Activated CD4-positive, alpha-beta T cell treated with anti-CD3 and anti-CD28 coated beads, Interleukin-2, amount 50 U/mL, for 48 hours (primary cell): ENCODE measurements at places on chromosomes 1 and 21.

DNA sequence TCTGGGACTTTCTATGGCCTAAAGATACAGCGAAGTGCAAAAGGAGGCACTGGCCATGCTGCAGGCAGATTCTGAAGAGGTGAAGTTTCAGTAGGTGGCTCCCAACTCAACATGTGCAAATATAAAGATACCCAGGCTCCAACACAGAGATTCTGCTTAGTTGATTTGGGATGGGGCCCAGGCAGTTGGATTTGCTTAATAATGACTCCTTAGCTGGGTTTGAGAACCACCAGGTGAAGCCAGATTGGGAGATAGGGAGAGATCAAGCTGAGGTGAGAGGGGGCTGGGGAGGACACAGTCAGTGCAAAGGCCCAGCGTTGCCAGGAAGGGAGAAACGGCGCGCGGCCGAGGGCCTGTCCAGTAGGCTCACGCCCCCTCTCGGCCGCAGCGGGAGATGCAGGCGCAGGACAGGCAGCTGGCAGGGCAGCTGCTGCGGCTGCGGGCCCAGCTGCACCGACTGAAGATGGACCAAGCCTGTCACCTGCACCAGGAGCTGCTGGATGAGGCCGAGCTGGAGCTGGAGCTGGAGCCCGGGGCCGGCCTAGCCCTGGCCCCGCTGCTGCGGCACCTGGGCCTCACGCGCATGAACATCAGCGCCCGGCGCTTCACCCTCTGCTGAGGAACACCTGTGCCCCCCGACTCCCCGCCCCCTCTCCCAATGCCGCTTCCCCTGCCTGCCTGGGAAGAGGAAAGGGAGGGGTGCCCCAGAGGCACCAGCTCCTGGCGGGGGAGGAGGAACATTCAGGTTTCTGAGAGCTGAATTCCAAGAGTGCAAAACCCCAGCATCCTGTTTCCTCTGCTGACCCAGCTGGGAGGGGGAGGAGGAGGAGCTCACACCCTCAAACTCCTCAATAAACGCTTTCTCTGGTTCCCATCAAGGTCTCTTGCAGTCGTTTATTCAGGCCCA, 1.2 kb downstream of the FAM167B start:
- peak; percentile 90 for DNase-seq

GRCh38 chr1:169107603-169108208, 1.2 kb downstream of the ATP1B1 start:
- peak; percentile 23 for DNase-seq

GRCh38 chr1:210311726-210312493, 16.8 kb upstream of the HHAT start:
- no peak for DNase-seq

DNA sequence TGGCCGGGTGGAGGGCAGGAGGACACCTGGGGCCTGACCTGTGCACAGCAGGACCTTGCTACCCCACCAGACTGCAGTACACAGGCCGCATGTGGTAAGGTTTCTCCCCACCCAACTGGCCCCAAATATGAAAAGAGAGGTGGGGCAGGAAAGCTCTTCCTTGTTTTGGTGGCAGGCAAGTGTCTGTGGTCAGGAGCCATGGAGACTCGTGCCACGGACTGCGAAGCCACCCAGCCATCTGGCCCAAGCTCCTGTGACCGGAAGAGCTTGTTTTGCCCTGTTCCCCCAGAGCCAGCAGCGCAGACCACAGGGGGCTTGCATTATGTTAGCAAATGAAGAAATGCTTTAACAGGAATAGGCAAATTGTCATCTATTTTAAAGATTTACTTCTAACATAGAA, 54.9 kb downstream of the OLIG1 start:
- DNase-seq: no peak

DNA sequence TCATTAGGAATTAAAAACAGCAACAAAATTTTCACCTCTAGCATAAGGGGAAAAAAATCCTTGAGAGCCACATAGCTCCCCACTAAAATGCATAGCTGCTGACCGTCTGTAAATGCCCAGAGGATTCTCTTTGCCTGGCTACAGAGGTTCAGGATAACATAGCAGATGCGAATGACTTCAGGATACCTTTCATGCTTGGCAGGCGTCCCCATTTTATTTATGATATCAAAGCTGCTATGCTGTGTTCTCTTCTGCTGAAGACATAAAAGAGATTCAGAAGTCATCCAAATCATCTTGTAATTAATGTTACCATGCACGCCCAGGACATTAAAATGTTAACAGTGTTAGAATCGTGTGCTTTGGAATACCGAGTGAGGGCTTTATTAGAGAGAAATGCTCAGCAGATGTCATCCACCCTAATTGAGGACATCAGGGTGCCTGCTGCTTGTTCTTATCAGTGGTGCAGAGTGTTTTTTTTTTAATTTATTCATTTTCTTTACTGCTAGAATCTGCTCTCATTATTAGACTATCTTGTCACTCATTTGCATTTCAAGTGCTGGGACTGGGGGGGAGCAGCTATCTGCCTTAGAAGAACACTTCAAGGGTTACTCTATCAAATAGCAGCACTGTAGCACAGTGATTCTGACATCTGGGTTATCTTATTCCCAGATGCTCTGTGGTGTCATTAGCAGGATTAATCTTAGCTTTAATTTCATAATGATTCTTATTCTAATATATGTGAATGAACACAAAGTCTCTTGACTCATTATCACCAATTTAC, 139.5 kb downstream of the ZNF326 start:
- no peak for DNase-seq

GRCh38 chr1:220221269-220221668, 51.0 kb downstream of the RAB3GAP2 start:
- no peak for DNase-seq

DNA sequence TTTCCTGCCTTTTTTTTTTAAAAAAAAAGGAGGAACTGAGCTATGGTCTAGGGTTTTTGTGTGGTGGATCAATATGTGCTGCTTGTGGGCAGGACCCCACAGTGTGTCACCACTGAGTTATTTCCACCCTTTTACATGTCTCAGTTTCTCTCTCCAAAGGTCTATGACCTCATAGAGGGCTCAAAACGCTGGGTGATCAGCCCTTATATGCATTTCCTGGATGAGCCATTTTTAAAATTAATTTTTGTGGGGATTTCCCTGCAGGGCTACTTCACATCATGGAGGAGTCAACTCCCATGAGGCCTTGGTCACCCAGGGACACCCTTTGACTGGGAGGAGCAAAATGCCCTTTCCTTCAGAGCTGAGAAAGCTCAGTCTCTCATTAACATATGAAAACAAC, 20.7 kb upstream of the HAO2 start:
- peak; percentile 13 for DNase-seq

- no peak for DNase-seq
Measured at GRCh38 chr1:218242171-218242570, 42.9 kb upstream of the RRP15 start.

DNA sequence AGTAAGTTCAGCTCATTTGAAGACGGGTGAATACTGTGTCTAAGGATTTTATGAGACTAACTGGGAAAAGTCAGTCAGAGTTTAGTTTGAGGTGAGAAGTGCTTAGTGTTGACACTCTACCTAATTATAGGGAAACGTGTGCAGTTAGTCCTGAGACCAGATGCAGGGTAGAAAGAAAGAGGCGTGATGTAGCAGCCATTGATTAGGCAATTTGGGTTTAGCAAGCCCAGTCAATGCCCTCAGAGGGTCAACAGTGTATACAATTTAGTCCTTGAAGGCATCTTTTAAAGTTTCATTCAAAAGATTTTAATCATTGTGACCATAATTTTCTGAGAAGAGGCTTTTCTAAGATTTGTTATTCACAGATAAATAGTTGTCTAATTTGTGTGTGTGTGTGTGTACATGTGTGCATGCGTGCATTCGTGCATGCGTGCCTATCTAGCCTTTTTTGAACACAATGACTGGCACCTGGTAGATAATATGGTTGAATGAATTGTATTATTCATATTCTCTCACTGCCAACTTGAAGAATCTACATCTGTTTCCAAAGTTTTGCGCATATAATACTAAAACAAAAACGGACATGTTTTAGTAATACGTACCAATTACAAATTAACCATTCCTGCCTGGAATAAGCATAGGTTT, 332.9 kb downstream of the SRGAP2C start:
- DNase-seq: no peak

GRCh38 chr1:238252033-238252802, 361.5 kb upstream of the ZP4 start:
- peak; percentile 34 for DNase-seq

GRCh38 chr1:186996816-186997215, 168.1 kb downstream of the PLA2G4A start:
- no peak for DNase-seq

- DNase-seq: no peak
Measured at GRCh38 chr1:2981388-2981787, 39.9 kb upstream of the ACTRT2 start.

- DNase-seq: no peak
Measured at GRCh38 chr1:43973981-43974442, 748 bp upstream of the ATP6V0B start.

- no peak for DNase-seq
Measured at GRCh38 chr1:44684525-44684924, 10.0 kb downstream of the ARMH1 start.

DNA sequence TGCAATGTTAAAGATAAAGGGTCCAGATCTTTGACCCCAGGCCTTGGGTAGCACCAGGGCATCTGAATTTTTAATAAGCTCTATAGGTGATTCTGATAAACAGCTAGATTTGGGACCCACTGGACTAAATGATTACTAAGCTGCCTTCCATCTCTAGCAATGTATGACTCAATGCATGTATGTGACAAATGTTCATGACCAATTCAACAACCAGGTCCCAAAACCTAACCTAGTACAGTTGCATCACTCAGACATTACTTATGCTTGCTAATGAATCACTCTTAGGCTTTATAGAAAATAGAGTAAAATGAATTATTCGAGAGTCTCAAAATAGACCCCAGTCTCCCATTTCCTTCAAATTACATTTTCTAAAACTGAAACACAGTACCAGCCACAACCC, 35.5 kb downstream of the RCAN1 start:
- no peak for DNase-seq

- DNase-seq: no peak
Measured at GRCh38 chr1:89908672-89909436, 86.1 kb upstream of the ZNF326 start.

- peak; percentile 35 for DNase-seq
Measured at GRCh38 chr1:160781914-160782689, 13.9 kb upstream of the LY9 start.

GRCh38 chr1:187891993-187892682, 1063.4 kb downstream of the PLA2G4A start:
- no peak for DNase-seq

DNA sequence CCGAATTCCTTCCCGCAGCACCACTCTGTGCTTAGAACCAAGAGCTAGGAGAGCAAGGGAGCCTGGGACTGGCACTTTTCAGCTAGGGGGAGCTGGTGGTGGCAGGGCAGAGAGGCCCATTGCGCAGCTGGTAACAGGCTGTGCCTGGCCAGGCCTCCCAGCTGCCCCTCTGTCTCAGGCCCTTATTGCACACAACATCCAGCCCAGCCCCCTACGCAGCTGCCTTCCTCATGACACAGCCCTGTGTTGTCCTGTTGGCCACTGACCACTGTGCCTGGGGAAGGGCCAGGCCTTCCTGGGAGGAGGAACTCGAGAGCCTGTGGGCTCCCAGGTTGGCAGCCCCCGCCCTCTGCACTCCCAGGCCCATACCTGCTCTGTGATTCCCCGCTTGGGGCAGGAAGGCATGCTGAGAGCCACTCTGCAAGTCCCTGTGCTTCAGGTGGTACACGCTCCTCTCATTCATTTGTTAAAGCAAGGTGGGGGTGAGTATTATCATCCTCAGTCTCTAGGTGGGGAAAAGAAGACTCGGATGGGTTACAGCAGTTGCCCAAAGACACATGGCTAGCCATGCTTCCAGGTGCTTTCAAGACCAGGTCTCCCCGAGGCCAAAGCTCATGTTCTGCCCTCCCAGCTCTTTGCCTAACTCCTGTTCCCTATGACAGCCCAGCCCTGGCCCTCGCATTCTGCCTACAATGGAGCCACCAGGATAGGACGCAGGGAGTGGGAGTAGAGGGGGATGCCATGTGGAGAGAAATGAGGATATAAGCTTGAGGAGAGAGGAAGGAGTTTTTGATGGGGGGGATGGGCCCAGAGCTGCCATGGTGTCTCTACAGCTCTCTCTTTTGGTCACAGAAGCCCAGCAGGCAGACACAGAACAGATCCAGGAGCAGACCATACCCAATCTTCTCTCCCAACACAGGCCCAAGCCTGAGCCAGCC, 81.8 kb downstream of the TMEM53 start:
- no peak for DNase-seq

- no peak for DNase-seq
Measured at GRCh38 chr1:55400508-55400907, 185.3 kb upstream of the USP24 start.

DNA sequence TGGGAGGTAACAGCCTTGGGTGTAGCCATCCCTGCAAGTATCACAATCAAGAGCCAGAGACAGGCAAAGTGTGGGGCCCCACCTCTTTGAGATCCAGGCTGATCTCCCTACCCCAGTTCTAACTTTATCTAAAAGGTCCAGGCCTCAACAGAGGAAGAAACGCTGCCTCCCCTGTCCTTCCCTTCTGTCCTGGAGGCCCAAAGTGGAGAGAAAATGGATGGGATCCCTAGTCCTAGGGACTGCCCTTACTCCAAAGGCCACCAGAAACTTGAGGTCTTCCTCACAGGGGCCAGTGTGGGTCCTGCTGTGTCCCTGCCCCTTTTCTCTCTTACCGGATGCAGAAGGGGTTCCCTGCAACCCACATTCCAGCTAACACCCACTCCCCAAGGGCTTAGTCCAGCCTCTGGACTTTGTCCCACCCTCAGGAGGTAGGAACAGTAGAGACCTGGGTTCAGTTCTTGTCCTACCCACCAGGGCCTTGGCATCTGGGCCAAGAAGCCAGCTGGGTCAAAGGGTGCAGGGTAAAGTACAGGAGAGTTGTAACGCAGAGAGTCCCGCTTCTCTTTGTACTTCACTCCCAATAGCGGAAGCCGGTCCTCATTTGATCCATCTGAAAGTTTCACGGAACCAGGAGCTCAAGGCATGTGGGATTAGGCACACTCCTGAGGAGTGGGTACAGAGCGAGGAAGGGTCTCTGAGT, 1.9 kb downstream of the HDGF start:
- peak; percentile 39 for DNase-seq

- DNase-seq: no peak
Measured at GRCh38 chr1:2862814-2863647, 61.5 kb upstream of the TTC34 start.

GRCh38 chr1:16126160-16126559, 29.7 kb downstream of the EPHA2 start:
- no peak for DNase-seq

DNA sequence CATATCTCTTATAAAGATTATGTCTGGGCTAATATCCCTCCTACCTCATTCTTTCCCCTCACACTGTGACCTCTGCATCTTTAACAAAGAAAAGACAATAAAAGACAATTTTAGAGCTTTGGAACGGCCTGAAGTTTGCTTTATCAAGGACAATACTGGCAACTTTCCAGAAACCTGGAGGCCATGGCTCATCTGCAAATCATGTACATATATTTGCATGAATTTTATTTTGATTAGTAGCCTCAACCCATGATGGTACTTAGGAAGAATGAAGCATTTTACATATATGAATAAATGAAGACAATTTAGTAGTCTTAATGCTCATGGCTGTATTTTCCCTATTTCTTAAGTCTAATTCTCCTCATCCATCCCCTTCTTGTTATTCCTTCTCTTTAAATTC, 612.2 kb upstream of the CXADR start:
- no peak for DNase-seq
